GM13977 (cell line): ENCODE measurements at places on chromosomes 3 and 15.

DNA sequence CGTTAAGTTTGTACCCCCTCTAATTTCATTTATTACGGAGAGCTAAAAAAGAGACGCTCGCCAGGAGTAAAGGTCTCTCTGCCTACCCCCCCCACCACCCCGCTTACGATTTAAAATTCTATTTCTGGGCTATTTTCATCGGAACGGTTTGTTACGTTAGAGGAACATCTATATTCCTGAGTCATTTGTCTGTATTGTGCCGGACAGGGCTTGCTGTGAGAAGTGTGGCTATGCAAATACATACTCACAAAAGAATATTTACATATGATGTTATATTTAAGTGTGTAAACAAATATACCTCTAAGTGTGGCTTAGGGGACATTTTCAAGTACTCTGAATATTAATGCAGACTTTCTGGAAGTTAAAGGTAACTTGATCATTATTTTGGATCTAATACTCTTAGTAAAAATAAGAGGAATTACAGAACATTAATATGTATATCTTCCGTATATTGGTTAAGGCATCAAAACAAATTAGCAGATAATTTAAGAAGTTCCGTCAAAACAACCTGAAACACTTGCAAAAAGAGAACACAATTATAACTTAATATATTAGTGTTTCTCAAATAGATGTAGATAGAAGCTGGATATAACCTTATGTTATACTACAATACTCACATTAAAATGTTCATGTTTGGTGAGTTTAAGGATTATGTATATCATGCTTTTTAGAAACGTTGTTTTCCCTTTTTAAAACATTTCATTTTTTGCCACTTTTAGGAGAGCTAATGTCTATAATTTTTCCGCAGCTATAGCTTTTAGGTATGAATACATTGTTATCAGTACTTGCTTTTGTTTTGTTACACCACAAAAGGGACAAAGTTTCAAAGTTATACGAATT is 1.6 kb upstream of the SHOX2 start:
- no peak for DNase-seq

- DNase-seq, result no peak
Measured at GRCh38 chr3:187719628-187720336, 17.4 kb upstream of the RTP2 start.

DNA sequence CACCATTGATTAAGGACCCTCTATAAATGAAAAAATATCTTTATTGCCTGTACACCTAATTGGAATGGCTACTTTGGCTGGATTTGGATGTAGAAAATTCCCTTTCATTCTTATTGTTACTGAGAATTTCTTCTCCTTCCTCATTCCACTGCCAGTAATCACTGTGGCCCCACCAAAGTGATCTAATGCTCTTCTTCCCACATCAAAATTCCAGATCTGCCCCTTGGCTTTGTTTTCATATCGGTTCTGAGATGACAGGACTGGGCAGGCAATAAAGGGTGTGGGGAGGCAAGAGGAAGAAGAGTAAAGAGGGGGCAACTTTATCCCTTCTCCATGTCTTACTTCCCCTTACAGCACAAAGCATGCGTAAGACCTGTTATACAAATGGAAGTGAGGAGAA is 2.1 kb downstream of the ANKUB1 start:
- no peak for DNase-seq

DNA sequence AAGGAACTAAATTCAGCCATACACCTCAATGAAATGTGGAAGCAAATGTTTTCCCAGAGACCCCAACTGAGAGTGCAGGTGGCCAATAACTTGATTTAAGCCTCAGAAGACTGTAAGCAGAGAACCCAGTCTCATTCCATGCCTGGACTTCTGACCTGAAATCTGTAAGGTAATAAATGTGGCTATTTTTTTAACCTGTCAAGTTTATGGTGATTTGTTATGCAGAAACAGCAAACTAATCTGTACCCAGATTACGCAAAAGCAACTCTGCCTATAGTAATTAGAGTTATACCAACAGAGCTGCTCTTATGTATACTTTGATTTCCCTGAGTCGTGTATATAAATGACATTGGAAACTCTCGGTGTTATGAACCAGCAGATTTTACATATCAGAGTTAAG is 534.0 kb upstream of the NAALADL2 start:
- DNase-seq, result no peak

GRCh38 chr3:189794518-189794917 is 163.3 kb downstream of the TP63 start:
- no peak for DNase-seq

DNA sequence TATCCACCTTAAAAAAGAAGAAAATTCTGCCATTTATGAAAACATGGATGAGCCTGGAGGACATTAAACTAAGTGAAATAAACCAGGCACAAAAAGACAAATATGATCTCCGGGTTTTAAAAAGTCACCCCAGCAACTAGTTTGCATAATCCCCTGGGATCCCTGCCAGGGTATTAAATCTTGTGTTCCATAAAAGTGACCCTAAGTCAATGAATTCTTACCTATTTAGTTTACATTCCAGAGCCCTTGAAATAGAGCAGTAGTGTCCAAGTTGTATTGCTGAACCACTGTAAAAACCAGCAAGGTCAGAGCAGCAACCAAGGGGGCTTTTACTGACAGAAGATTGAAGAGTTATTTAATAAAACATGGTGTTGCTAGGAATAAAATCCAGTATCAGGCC is 716.8 kb upstream of the BCHE start:
- no peak for DNase-seq
